Fibroblast of lung (primary cell): ENCODE measurements at places on chromosomes 1 and 21.

GRCh38 chr1:243312952-243313634, 57.3 kb downstream of the SDCCAG8 start:
- H3K27me3 ChIP-seq: no peaks in the 10 kb centered on the region
- no peak overlapping the region for H3K4me3 ChIP-seq
- H3K36me3 ChIP-seq: peaks cover 2% of the 10 kb centered on the region
- H3K4me1 ChIP-seq: no peaks in the 10 kb centered on the region

DNA sequence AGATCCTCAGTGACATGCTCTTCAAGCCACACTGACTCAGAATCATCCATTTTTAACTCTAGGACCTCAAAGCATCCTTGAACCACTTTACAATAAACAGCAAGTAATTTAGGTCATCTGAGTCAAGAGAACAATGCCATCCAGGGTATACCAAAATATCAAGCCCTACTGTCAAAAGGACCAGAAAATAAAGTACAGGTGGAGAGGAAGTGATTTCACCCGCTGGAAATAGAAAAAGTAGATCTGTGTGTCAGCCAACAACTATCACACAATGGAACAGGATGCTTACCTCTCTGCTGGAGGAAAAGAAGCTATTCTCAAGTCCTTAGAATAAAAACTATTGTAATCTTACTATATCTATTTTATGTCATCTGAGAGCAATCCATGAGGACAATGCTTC, 37.0 kb downstream of the RERE start:
- H3K27me3 ChIP-seq: no peaks in the 10 kb centered on the region
- H3K36me3 ChIP-seq: no peaks in the 10 kb centered on the region
- H3K4me3 ChIP-seq: no peak overlapping the region
- no peak overlapping the region for H3K27ac ChIP-seq
- H3K4me1 ChIP-seq: no peaks in the 10 kb centered on the region

DNA sequence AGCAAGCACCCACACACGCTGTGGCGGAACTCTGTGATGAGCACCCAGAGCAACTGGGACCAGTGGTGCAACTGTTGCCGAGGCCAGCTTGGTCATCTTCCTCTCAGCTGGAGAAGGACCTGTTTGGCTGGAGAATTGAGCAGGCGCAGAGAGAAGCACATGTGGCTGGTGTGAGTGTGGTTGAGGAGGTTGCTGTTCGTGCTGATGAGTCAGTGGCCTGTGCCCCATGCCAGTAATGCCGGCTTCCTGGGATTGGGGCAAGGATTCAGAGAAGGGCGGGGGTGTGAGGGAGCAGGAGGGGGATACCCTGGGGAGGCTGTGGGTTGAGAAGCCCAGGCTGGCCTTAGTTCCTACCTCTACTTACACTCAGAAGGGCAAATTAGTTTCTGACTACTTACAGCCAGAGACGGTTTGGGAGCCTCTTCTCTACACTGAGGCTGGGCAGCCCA, 57.5 kb upstream of the EPS8L3 start:
- peak; percentile 94 for DNase-seq
- H3K4me3 ChIP-seq: no peak overlapping the region
- peak overlapping the region; percentile 83 for H3K27ac ChIP-seq
- H3K36me3 ChIP-seq: no peaks in the 10 kb centered on the region
- peaks cover 35% of the 10 kb centered on the region for H3K4me1 ChIP-seq

DNA sequence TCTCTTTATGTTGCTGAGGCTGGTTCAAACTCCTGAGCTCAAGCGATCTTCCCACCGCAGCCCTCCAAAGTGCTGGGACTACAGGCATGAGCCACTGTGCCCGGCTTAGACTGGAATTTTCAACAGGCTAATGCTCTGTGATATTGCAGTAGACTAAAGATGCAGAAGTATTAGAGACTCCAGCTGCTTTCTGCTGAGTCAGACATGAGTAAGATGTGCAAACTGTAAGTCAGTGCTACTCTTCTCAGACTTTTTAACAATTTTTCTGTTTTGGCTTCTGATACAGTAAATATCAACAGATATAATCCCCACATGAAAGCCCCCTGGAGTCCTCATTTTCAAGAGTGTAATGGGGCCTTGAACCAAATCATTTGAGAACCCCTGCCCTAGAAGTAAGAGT, 29.3 kb upstream of the NLRP3 start:
- no peaks in the 10 kb centered on the region for H3K27me3 ChIP-seq
- H3K36me3 ChIP-seq: no peaks in the 10 kb centered on the region
- H3K27ac ChIP-seq: no peak overlapping the region
- H3K4me1 ChIP-seq: no peaks in the 10 kb centered on the region

DNA sequence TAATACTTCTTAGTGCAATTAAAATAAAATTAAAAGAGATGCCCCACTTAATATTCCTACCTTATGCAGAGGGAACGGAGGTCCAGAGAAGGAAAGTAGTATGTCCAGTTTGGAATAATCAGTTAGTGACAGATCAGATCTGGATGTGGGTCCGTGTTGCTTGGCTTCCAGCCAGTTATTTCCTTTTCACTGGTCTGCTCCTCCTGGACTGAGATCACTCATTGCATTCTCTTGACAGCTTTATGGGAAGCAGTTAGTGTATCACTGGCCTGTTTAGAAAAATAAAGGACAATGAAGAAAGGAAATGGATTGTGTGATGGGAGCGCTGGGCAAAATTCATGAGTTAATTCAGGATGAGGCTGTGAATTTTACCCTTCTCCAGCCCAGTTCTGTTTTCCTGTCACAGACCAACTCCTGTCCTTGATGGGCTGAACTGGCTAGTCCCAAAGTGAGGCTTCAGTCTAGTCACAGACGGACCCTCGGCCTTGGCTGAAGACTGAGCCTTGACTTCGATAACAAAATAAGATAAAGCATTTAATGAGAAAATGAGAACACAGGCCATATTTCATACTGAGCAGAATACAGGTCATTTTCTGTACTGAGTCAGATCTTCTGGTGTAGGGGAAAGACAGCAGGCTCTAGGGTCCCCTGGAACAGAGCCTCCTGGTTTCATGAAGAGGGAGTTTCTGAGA, 85.2 kb upstream of the TRABD2B start:
- no peaks in the 10 kb centered on the region for H3K27me3 ChIP-seq
- no peaks in the 10 kb centered on the region for H3K4me1 ChIP-seq
- DNase-seq: no peak
- no peaks in the 10 kb centered on the region for H3K36me3 ChIP-seq
- H3K27ac ChIP-seq: no peak overlapping the region

DNA sequence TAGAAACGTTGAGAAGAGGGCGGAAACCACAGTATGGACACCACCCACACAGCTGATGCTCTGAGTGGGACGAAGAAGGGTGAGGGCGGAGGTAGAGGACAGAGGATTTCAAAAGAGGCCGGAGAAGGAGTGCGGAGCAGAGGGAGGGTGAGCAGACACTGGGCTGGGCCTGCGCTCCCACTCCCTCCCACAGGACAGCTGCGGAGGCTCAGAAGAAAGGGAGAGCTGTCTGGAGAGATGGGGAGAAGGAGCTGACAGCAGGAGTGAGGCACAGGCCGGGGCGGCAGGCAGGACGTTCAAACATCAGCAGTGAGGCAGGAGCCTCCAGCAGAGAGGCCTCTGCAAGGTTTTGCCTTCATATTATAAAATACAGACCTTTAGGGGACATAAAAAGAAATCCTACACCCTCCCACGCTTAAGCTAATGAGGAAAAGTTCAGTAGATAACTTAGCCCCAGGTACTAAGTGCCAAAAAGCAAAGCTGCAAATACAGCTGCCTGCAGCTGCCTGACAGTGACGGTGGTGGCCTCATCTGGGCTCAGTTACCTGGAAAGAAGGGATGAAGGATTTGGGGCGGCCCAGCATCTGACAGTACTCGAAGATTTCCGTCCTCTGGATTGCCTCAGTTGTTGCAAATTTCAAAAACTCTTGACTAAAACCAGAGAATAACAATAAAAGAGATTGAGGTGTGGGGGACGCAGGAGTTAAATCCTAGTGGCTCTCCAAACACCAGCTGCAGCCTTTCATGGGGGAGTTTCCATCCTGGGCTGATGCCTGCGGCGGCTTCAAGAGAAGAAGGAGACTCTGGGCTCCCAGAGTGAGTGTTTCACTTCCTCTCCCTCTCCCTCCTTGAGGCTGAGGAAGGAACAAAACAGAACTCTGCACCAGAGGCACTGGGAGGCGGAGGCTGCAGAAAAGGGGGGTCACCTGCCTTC, 25.6 kb downstream of the SEC16B start:
- no peak overlapping the region for H3K27ac ChIP-seq
- DNase-seq: no peak
- no peaks in the 10 kb centered on the region for H3K27me3 ChIP-seq
- H3K4me1 ChIP-seq: no peaks in the 10 kb centered on the region
- H3K36me3 ChIP-seq: no peaks in the 10 kb centered on the region
- no peak overlapping the region for H3K4me3 ChIP-seq
